ENCODE measurements at places on chromosomes 3 and 15. TPM values are rescaled to one million over a fixed set of nuclear protein-coding genes. Genes with fewer than 3 reads are reported as not detected.

Gene CCRL2
- polyA plus RNA-seq = not detected

Gene GOLGA6L7
- not detected for polyA plus RNA-seq

GRCh38 chr15:42457445-42458442 lies 33.2 kb downstream of the ZNF106 start:
- DNase-seq = peak; percentile 16

GRCh38 chr3:81581966-81582599 lies 179.4 kb downstream of the GBE1 start:
- peak; percentile 10 for DNase-seq

- peak; percentile 67 for DNase-seq
These were observed 2.3 kb downstream of the XYLB start for GRCh38 chr3:38348903-38349302.

GRCh38 chr3:114432310-114432709 lies 138.5 kb downstream of the TIGIT start:
- no peak for DNase-seq

DNA sequence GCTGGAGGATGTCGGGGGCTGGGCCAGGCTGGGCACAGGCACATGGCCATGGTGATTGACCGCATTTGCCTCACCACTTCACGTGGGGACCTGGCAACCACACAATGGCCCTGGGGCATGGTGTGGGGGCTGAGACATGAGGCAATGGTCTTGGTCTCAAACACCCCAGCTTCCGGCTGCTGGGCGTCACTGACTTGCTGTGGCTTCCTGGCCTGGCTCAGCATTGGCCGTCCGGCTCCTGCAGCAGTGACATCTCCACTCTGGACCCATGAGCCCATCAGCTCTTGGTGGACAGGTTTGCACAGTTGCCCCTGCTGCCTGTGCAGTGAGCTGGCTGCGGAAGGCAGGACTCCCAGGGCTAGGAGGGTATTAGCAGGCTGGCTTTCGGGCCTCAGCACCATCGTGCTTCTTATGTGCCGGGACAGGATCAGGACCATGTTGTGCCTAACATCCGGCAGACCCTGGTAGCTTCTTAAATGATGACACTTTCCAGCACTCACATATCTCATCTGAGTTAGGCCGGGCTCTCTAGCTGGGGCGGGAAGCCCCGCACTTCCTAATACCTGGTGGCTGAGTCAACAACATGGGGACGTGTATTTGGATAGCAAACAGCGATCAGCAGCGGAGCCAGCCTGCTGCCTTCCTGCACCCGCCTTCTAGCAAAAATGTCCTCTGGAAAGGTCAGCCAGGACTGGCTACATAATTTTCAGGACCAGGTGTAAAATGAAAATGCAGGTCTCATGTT lies 34.1 kb downstream of the ZNF710 start:
- DNase-seq = no peak

GRCh38 chr15:29268706-29269484 lies 727 bp downstream of the NSMCE3 start:
- DNase-seq = peak; percentile 20

DNA sequence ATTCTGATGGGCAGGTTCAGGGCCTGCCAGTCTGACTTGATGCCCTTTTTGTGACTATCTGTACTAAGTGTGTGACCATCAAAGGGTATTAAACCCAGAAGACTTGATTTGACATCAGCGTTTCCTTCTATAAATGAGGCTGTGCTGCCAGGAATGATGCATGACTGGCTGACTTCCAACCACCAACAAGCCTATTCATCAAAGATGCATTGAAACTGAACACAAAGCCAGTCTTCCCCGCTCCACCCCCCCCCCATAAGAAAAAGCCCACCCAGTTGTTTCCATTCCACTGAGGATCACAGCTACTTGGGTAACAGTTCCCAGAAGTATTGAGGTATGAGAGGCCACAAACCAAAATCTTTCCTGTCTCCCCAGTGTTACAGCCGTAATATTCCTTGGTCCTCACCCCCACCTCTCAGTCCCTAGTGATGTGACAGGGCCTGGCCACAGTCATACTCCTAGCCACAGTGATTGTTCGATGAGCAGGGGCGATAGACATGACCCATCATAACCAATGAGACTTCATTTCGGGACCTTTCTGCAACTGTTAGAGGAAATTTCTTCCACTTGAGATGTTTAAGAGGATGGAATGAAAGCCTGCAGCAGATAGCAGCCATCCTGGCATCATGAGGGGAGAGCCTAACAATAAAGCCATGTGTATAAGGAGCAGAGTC lies 22.6 kb downstream of the SH3BP5 start:
- DNase-seq = no peak

- no peak for DNase-seq
These were observed 436.4 kb upstream of the KCNMB2 start for GRCh38 chr3:178099862-178100261.

- peak; percentile 38 for DNase-seq
These were observed 199.2 kb upstream of the TMC3 start for GRCh38 chr15:81573098-81573746.

DNA sequence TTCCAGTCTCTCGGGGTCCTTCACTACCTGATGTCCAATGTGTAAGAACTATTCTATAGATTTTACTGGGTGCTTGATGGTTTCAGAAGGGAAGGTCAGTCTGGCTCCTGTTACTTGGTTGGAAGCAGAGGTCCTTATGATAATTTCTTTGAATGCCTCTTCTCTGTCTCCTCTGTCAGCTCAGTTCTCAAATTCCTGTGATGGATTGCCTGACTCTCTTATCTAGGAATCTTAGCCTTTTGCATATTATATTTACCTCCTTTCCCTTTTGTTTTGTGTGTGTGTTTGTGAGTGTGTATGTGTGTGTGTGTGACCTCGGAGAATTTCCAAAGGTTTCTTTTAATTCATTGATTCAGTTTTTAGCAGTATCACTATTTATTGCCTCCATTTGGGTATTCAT lies 88.2 kb downstream of the ARNT2 start:
- DNase-seq = no peak

DNA sequence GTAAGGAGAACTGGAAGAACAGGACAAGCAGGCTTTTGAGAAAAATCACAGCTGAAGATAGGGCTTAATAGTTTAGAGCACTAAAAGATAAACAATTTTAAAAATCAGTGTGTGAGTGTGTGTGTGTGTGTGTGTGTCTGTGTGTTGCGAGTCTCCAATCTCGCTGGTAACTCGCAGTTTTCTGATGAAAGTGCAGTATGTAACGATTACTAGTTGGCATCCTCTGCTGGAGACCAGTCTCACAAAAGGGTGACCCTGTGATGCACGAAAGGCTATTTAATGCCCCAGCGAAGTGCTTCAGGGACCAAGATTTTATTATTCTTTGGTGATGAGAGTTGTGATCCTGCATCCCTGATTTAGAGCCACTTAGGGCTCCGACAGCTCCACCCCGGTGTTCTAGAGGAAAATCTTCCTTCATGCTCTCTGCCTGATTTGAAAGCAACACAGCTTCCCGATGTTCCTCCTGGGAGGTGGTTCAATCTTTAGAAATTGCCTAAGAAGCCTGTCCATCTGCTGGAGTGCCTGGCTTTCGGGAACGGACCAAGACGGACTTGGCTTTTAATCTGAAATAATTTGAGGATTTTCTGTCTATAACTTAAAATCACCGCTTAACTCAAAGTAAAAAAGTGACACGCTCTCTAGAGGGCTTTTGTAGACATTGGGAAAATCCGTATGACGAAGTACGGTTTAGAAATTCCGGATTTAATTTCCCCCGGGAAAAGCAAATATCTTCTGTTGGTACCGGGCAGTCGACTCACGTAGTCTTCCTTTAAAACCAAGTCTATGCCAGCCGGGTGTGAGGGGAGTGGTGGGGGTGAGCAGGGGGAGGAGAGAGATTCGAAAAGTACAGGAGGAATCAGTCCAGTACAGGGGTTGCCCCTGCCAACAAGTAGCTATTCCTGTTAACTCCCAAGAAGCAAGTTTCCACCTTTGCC lies 1.1 kb upstream of the ALCAM start:
- DNase-seq = peak; percentile 84

DNA sequence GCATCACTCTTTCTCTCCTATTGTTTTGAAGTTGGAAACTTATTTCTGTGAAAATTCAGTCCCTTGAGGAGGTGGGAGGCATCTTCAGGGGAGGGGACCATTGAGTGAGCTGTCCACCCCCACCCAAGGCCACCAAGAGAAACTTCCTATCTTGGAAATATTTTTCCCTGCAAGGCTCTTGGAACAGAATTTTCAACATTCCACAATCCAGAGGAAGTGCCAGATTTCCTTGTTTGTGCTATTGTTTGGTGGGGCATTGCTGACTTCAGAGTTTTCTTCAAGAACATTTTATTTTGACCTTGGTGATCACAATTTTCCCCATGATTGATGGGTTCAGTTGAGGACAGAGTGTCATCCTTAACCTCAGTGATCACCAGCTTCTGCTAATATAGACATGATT lies 12.0 kb downstream of the DNASE1L3 start:
- DNase-seq = no peak

DNA sequence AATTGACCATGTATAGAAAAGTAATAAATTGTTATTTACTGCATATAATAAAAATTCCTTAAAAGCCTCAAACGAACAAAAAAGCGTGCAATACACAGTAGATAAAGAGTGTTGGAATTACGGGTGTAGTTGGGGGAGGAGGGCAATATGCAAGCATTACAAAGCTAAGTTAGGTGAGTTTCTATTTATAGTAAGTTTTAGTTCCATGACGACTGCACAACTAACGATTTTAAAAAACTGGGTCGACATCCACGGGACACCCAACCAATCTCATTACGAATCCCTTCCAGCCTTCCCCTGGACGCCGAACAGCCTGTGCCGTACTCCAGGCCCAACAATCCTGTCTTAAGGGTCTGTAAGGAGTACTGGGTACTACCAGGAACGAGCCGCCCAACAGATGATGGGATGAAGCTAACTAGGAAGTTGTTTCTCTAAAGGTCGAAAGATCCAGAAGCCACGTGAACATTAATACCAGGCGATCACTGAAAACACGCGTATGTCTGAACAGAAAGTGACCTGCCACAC lies 677 bp downstream of the POLQ start:
- DNase-seq = no peak

DNA sequence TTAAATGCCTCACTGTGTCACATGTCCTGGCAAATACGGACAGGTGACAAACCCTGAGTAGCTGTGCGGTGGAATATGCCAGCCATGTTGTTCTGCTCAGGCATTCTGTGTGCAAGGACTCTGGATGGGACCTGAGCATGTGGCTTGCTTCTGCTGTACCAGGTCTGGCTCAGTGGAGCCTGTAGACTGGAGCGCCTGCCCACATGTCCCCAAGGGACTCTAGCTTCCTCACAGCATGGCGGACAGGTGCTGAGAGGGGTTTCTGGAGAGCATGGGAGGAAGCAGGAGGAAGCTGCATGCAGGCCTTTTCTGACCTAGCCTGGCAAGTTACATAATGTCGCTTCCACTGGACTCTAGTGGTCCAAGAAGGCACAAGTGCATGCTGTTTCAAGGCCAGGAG lies 96.3 kb downstream of the PLXNA1 start:
- DNase-seq = no peak

All from foreskin keratinocyte (primary cell).